ENCODE measurements at places on chromosomes 3 and 15.

GRCh38 chr3:67706934-67707333 is 52.5 kb upstream of the SUCLG2 start:
- no peak for DNase-seq

DNA sequence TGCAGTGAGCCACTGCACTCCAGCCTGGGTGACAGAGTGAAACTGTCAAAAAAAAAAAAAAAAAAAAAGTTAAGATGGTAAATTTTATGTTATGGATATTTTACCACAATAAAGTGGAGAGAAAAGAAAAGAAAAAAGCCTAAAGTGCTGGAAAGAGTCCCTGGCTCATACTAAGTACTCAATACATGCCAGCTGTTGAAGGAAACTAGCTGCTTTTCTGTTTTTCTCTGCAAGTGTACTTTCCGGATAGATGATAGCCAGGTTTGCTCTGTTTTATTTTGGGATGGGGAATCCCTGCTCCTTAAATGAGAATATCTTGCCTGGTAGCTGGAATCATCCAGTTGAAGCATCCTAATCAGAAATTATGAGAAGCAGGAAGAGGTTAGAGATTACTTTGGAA is 10.9 kb downstream of the EID1 start:
- DNase-seq = no peak

DNA sequence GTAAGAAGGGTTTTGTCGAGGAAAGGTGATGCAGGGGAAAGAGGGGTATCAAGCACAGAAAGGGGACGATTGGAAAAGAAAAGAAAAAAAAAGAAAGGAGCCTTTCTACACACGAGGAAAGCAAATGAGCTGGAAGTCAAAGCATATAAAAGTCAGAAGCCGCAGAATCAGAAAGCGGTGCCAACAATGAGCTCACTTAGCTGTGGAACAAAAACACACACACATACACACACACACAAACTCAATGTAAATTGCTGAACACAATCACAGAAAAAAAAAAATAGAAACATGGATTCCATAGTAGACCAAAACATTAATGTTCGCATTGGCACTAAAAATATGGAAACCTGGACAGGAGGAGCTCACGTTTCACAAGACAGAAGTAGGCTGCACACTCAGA is 63.4 kb upstream of the FEZF2 start:
- DNase-seq = no peak

- DNase-seq = no peak
Observed at GRCh38 chr3:31125413-31126020, 231.1 kb upstream of the GADL1 start.

GRCh38 chr3:195148549-195148948 is 122.4 kb downstream of the XXYLT1 start:
- DNase-seq = no peak

DNA sequence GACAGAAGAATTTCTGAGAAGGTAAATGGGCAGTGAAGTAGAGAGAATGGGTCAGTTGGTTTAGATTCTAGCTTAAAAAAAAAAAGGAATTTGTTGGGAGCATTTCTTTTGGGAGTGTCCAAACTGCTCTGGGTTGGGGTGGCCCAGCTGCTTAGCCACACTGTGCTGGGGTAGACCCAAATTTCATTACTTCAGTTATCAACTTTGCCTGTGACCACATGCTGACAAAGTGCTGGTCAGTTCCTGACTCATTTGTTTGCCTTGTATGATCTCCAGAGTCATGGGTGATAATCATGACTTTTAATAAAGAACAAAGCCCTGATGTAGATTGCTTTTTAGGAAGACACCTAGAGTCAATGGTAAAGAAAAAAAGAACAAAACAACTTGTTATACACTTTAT is 121.5 kb upstream of the FGF7 start:
- DNase-seq = no peak

DNA sequence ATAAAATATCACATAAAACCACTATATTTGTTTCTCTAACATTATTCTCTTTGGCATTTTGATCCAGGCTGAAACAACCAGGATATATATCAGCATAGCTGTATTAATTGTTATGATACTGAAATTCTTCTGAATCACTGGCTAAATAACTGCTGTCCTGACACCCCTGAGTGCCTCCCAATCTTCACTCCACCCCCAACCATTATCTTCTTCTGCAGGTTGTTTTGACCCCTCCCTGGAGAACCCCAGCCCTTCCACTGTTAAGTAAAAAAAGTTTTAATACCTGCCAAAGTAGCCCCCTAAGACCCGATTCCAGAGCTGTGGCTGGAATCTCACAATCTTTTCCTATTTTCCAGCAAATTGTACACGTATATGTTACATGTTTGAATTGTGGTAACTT is 124.1 kb downstream of the DNAH12 start:
- DNase-seq = no peak

DNA sequence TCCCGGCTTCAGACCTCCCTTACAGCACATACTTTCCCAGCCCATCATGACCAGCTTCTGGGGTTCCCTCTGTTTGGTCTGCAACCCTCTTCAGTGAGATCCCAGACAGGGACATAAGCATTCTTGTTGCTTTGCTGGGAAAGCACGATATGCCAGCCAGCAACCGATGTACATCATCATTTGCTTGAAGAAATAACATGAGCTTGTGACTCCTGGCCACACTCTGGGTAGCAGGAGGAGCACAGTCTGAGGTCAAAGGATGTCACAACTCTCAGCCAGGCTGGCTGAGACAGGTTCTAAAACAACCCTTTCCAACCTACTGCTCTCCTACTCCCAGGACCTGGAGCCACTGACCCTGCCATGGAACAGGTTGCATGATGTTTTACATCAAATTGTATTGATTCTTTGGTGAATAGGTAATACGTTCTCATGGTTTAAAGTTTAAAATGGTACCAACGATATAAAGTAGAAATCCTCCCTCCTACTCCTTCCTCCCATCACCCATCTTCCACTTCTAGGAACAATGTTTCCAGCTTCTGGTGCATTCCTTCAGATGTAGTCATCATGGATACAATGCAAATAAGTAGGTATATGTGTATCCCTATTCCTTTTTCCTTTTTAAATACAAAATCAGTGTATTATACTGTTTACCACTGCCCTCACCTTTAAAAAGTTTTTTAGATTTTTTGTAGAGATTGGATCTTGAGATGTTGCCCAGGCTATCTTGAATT is 190.3 kb downstream of the OPA1 start:
- DNase-seq = no peak

- DNase-seq = no peak
Observed at GRCh38 chr3:14719006-14719405, 44.1 kb downstream of the C3orf20 start.

DNA sequence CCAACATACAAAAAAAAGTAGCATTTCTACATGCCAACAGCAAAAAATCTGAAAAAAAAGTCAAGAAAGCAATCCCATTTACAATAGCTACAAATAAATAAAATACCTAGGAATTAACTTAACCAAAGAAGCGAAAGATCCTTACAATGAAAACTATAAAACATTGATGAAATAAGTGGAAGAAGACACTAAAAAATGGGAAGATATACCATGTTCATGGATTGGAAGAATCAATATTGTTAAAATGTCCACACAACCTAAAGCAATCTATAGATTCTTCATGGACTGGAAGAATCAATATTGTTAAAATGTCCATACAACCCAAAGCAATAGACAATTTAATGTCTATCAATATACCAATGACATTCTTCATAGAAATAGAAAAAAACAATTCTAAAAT is 21.0 kb downstream of the PEAK1 start:
- no peak for DNase-seq

DNA sequence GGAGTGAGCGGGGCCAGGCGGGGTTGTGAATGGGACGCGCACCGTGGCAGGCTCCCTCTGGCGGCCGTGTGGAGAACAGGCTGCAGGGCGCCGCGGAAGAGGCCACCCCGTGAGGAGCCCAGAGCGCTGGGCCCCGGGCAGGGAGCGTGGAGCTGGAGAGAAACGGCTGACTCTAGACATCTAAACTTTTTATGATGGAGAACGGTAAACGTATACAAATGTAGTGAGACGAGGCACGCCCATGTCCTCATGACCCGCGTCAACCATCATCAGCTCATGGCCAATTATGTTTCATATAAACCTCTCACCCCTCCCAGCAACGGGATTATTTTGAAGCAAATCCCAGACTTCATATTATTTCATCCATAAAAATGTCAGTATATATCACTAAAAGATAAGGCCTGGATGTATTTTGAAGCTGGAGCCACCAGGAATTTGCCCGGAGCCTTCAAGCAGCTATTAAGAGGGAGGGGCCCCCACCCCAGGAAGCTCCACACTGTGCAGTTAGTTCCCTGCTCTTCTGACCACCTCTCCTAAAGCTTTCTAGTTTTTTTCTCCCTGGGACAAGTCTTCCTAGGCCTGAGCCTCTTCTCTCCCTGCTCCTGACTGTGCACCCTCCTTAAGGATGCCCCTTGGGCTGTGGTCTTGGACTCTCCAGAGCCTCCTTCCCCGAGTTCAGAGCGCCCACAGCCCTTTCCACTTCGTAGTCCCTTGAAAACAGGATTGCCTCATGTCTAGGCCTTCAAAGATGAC is 149.5 kb downstream of the SMAD6 start:
- DNase-seq = peak; percentile 98

DNA sequence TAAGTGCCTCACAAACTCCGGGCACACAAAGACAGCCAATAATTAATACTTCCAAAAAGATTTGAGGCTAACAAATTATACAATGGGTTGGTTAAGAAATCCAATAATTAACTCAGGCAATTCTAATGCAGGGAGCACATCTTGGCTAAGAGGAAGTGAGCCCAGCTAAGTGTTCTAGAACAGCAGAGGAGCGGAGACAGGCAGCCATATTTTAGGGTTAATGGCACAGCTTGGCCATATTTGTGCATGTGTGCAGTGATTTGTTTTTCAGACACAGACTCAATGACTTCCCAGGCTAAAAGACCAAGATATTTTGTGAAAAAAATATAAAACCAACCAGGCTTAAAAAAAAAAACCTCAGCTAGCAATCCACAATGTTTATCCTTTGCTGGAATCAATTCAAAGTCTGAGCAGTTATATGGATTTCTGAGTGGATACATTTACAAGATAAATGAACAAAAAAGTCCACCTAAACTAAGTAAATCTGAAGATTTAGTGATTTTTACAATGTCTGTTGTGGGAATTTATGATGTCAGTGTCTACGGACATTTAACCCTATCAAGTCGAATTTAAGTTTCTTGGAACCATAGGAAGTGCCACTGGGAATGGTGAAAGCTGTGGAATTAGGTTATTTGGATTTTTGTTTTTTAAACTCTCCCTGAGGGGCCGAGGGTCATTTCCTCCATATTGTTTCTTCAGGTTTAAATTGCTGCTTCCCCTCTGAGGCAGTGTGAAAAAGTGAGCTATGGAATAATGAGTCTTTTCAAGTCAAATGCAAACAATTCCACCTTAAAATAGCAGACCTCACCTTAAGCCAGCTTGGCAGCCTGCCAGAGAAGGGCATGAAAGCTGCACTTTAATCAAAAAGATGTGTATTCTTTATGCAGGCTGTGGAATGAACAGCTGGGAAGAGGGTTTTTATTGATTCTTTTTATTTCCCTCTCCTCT is 413.7 kb upstream of the TBL1XR1 start:
- DNase-seq = no peak

- no peak for DNase-seq
Observed at GRCh38 chr3:194101592-194102432, 34.1 kb upstream of the HES1 start.

DNA sequence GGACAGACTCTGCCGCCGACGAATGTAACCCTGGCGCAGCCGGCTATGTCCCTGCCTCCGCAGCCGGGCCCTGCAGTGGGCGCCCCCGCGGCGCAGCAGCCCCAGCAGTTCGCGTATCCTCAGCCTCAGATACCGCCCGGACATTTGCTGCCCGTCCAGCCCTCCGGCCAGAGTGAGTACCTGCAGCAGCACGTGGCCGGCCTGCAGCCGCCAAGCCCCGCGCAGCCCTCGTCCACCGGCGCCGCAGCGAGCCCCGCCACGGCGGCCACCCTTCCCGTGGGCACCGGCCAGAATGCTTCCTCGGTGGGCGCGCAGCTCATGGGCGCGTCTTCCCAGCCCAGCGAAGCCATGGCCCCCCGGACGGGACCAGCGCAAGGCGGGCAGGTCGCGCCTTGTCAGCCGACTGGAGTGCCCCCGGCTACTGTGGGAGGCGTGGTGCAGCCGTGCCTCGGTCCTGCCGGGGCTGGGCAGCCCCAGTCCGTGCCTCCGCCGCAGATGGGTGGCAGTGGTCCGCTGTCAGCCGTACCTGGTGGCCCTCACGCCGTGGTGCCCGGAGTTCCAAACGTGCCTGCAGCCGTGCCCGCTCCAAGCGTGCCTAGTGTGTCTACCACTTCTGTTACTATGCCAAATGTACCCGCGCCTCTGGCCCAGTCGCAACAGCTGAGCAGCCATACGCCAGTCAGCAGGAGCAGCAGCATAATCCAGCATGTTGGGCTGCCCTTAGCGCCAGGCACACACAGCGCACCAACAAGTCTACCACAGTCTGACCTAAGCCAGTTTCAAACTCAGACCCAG is 2.4 kb downstream of the TSC22D2 start:
- DNase-seq = peak; percentile 51

DNA sequence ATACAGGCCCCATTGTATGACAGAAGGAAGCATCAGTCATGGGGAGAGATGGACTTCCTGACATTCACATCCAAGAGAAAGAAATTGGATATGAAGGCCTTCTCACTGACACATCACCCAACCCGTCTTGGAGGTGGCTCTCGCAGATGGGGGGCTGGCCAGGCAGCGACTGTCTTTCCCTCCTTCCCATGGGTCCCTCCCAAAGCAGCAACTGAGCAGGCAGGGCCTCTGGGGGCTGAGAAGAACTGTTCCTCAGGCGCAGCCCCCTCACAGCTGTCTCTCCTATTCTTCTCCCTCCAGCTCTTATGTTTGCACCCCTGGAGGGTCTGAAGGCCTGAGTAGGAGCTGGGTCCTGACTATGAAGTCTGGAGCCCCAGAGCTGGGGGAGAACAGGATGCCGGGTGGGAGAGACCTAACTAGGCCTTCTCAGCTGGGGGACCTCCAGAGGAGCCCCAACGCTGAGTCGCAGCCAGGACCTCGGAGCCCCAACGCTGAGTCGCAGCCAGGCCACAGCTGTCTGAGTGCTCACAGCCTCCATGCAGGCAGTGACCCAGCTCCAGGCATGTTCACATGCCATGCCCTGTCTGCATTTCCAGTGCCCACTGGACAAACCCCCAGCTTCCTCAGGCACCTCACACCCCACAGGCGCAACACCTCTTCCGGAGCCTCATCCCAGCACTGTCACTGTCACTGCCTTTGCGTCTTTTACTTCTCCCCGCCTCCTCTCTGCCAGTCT is 29.6 kb downstream of the UMPS start:
- peak; percentile 16 for DNase-seq

Data from H7 (cell line).